ENCODE measurements at places on chromosomes 3 and 15.

- no peak for DNase-seq
Measured at GRCh38 chr15:33028495-33028894, 166.0 kb downstream of the FMN1 start.

DNA sequence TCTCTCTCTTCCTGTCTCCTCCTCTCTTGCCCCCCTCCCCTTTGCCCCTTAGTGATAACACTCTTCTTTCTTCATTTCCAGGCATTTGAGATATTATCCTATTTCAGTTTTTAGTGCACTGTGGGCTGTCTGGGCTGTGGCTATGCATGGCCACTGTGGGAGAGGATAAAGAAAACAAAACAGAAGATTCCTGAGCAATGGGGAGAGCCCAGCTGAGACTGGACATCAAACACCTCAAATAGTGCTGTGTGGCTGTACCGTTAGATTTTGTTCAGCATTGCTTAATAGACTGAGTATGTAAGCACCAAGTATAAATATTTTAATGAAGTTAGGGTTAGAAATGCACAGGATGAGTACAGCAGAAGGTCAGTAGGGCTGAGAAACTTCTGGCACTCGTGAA lies 7.9 kb upstream of the GBE1 start:
- DNase-seq: no peak

GRCh38 chr3:194293546-194294198 lies 57.5 kb downstream of the CPN2 start:
- DNase-seq: no peak

GRCh38 chr3:177610686-177611633 lies 413.7 kb upstream of the TBL1XR1 start:
- no peak for DNase-seq

DNA sequence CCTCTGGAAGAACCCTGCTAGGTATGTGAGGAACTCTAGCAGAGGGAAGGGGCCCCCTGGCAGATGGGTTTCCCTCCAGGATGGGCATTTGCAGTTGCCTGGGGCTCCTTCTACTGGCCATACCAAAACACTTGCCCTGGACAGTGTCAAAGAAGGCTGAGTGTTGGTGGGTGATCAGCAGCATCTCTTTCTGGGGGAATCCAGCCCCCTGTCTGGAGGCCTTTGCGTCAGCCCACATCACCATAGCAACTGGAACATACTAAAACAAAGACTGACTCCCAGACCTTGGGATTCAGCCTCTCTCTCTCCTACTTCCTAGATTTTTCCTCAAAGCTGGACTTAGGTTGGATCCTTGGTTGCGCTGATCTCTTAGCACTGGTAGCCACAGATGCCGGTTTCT lies 8.1 kb downstream of the CEMIP start:
- DNase-seq: no peak

GRCh38 chr15:78322243-78322642 lies 17.9 kb upstream of the CRABP1 start:
- no peak for DNase-seq

All from osteocyte (in vitro differentiated cells).